Iris pigment epithelial cell (primary cell): ENCODE measurements at places on chromosomes 6 and 20.

- no peak for DNase-seq
Observed at GRCh38 chr6:42885702-42886101, 6.3 kb downstream of the RPL7L1 start.

GRCh38 chr6:32244270-32244669 lies 20.4 kb upstream of the NOTCH4 start:
- no peak for DNase-seq

DNA sequence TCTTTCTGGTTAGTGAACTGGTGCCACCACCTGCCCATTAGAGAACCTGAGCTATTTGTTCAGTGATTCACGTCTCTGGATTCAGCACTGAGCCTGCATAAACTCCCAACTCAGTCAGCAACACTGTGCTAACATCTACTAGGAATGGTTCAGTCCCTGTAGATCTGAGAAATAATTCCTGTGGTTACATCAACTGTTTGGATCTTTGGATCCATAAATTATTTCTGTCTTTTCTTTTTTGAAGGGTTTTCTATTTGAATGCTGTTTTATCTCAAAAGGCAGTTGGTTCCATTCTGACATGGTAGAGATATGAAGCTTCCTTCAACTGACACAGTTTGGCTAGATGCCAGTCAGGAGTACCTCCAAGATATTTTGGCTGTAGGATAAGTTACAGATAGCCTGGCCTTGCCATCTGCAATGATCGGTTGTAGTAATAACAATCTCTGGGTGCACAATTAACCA lies 125.9 kb downstream of the TRMT11 start:
- peak; percentile 36 for DNase-seq

- DNase-seq: no peak
Observed at GRCh38 chr20:57899554-57899953, 189.7 kb upstream of the PMEPA1 start.

GRCh38 chr20:48703107-48703506 lies 124.7 kb downstream of the PREX1 start:
- no peak for DNase-seq
